ENCODE measurements at places on chromosomes 2 and 18. TPM values are rescaled to one million over a fixed set of nuclear protein-coding genes. Genes with fewer than 3 reads are reported as not detected.

- H3K27ac ChIP-seq, result no peak overlapping the region
- H3K27me3 ChIP-seq, result no peaks in the 10 kb centered on the region
- no peak overlapping the region for H3K4me3 ChIP-seq
Observed at GRCh38 chr2:67559156-67559555, 162.0 kb downstream of the ETAA1 start.

DNA sequence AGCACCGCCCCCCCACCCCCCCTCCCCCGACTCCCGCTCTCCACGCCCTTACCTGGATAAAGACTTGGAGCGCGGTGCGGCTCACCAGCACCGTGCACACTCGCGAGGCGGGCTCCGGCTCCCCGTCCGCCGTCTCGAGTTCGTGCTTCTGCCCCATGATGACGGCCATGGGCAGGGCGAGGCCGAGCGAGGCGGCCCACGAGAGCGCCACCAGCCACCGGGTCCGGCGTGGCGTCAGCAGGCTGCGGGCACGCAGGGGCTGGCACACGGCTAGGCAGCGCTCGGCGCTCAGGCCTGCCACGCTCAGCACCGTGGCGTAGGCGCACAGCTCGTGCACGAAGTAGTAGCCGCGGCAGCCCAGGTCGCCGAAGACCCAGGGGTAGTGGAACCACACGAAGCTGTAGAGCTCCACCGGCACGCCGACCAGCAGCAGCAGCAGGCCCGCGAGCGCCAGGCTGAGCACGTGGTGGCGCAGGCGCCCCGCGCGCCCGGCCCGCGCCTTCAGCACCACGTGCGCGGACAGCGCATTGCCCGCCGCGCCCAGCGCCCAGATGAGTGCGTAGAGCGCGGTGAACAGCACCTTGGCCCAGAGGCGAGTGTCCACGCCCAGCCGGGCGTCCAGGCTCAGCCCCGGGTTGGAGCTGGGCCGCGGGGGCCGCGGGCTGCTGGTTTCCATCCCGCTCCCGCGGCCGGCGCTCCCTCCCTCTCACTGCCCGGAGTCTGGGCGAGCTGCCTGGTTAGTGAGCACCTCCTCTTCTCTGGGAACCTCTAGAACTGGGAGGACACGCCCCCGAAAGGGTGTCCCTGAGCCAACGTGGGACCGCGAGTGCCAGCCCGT, at the start of gene NTSR2:
NTSR2 (minus strand) TSS at position 742 of the 838 bp plus-strand sequence; CDS start at position 676, 66 bp downstream.
- H3K36me3 ChIP-seq, result no peaks in the 10 kb centered on the region
- no peaks in the 10 kb centered on the region for H3K27me3 ChIP-seq
- H3K27ac ChIP-seq, result no peak within 1 kb of the TSS
- no peak within 1 kb of the TSS for H3K4me3 ChIP-seq

DNA sequence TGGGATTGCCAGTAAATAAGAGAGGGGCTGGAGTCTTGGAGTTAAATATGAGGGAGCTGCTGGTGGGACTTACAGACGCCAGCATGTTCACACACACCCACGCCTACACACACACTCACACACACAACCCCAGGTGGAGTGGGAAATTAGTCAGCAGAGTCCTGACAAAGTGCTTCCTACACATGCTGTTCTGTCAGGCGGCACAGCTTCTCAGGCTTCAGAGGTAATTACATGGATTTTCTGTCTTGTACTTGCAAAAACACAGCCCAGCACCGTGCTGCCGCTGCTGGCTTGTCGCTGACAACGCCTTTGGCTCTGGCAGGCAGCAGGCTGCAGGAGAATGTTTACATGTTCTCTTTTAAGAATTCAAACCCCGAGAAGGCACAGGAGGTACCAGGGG, 1186.3 kb upstream of the CELF4 start:
- no peak overlapping the region for H3K27ac ChIP-seq
- DNase-seq, result no peak
- no peaks in the 10 kb centered on the region for H3K36me3 ChIP-seq
- no peaks in the 10 kb centered on the region for H3K27me3 ChIP-seq
- H3K4me1 ChIP-seq, result no peaks in the 10 kb centered on the region

GRCh38 chr2:36459725-36460137, 104.2 kb downstream of the CRIM1 start:
- no peak overlapping the region for H3K4me3 ChIP-seq
- no peak overlapping the region for H3K27ac ChIP-seq
- H3K4me1 ChIP-seq, result peaks cover 14% of the 10 kb centered on the region
- peaks cover 5% of the 10 kb centered on the region for H3K36me3 ChIP-seq
- DNase-seq, result no peak
- H3K27me3 ChIP-seq, result no peaks in the 10 kb centered on the region

DNA sequence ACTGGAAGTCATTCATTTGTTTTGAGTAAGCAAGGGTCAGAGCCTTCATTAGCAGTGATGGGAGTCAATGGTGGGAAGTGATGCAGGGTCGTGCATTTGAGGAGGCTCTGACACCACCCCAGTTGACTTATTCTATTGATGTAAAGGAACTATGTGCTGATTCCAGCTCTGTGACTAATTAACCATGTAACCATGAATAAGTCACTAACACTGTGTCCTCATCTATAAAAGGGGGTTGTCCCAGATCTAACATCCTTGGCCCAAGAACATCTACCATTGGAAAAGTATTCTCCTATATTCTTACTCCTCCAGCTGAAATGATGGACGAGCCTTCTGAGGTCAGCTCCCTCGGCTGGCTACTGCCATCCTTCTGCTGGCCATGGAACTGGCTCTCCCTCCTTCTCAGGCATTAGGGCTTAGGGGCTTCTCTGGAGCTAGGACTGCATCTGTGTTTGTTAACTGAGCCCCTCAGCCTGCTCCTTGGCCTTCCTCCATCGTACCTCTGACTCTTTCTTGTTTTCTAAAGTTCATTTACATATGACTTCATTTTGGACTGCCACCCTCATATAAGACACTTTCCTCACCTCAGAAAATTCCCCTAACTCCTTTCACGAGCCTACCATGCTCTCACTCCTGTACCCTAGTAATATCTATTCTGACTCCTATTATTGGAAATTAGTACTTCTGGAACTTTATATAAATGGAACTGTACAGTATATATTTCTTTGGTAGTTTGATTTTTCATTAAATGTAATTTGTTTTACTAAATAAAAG, 115.5 kb downstream of the KCTD1 start:
- no peak for DNase-seq
- H3K27me3 ChIP-seq, result no peaks in the 10 kb centered on the region
- no peaks in the 10 kb centered on the region for H3K36me3 ChIP-seq
- no peak overlapping the region for H3K27ac ChIP-seq
- H3K4me1 ChIP-seq, result no peaks in the 10 kb centered on the region

GRCh38 chr2:218266316-218266979, 3.5 kb downstream of the AAMP start:
- no peak overlapping the region for H3K27ac ChIP-seq
- peak; percentile 45 for DNase-seq
- no peak overlapping the region for H3K4me3 ChIP-seq
- no peaks in the 10 kb centered on the region for H3K4me1 ChIP-seq
- H3K36me3 ChIP-seq, result no peaks in the 10 kb centered on the region

- H3K27ac ChIP-seq, result no peak overlapping the region
- H3K4me3 ChIP-seq, result no peak overlapping the region
- no peak for DNase-seq
- no peaks in the 10 kb centered on the region for H3K36me3 ChIP-seq
Observed at GRCh38 chr18:61096226-61096625, 237.0 kb upstream of the CDH20 start.

DNA sequence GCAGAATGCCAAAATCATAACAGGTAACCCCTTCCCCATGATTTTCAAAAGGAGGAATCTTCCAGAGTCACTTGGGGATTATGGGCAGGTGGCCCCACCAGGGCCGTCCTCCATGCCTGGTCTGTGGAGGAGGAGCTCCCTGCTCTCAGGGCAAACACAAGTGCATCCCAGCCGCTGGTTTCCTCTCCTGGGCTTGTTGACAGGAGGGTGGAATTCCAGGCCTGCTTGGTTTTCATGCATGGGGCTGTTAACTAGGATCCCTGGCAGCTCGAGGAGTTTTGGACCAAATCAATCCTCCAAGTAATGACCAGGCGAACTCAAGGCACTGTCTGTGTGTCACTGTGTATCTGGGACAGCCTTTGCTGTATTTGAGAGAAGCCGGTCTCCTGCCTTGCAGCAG, 45.3 kb downstream of the FOSL2 start:
- H3K4me3 ChIP-seq, result no peak overlapping the region
- no peak overlapping the region for H3K27ac ChIP-seq
- no peaks in the 10 kb centered on the region for H3K4me1 ChIP-seq
- no peaks in the 10 kb centered on the region for H3K27me3 ChIP-seq
- no peak for DNase-seq
- H3K36me3 ChIP-seq, result no peaks in the 10 kb centered on the region

DNA sequence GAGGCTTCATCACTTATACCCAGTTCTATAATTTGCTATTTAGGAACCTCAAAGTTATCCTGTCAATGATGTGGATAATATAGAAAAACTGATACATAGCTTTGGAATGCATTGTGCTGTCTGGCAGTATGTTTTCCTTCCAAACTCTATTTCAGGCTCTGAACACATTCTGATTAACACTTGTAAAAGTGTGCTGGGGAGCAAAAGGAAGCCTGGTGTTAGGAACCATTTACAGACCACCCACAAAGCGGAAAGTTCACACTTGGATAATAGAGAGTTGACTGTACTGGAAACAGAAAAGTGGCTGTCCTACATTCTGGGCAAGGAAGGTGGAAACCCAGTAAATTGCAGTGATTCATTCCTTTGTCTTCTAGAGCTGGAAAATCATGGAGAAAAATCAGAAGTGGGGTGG, 114.5 kb upstream of the ZFP36L2 start:
- no peak overlapping the region for H3K4me3 ChIP-seq
- DNase-seq, result no peak
- peaks cover 14% of the 10 kb centered on the region for H3K4me1 ChIP-seq
- H3K36me3 ChIP-seq, result no peaks in the 10 kb centered on the region

- H3K27ac ChIP-seq, result no peak overlapping the region
- H3K27me3 ChIP-seq, result no peaks in the 10 kb centered on the region
- H3K4me3 ChIP-seq, result no peak overlapping the region
- no peaks in the 10 kb centered on the region for H3K4me1 ChIP-seq
Observed at GRCh38 chr2:157319795-157320194, 5.8 kb downstream of the ERMN start.

DNA sequence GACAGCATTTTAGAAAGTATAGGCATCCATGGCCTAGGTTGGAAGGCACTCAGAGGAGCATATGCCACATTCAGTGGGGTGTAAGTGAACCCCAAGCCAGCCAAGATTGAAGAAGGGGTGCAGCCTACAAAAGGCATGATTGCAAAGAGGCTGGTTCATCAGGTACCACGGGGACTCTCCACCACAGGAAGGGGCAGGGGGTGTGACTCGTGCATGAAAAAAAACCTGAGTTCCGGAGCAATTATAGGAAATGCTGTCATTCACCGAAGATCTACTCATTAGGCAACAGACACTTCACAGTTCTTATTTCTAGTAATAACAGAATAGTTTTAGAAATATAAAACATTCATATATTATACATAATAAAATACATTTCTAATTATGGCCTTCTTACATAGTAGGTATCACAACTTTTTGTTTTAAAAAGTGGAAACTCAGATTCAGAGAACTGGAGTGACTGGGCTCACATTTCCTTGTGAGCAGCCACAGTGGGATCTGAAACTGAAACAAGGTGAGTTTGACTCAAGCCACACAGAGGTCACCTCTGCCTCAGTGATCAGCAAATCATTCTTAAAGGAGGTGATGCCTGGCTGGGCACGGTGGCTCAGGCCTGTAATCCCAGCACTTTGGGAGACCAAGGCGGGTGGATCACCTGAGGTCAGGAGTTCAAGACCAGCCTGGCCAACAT, 188.4 kb upstream of the GYPC start:
- no peaks in the 10 kb centered on the region for H3K36me3 ChIP-seq
- H3K27me3 ChIP-seq, result no peaks in the 10 kb centered on the region
- H3K4me1 ChIP-seq, result no peaks in the 10 kb centered on the region
- H3K4me3 ChIP-seq, result no peak overlapping the region
- no peak overlapping the region for H3K27ac ChIP-seq
- no peak for DNase-seq

DNA sequence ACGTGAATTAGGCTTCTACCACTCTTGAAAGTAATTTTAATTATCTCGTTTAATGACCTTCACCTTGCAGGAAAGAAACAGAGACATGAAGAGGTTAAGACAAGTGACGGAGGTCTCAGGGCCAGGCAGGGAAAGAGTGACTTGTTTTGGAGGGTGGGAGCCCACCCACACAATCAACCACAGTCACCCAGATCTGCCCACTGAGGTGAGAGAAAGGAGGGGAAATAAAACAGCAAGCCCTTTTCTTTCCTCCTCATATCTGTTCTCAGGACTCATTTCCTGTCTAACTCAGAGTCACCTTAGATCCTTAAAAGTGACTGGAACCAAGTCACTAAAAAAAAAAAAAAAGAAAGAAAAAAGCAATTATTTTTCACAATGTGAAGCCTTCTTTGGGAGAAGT, 26.8 kb downstream of the ATP8B1 start:
- DNase-seq, result no peak
- H3K36me3 ChIP-seq, result no peaks in the 10 kb centered on the region

- H3K36me3 ChIP-seq, result no peaks in the 10 kb centered on the region
- H3K4me3 ChIP-seq, result no peak overlapping the region
- no peaks in the 10 kb centered on the region for H3K27me3 ChIP-seq
- H3K27ac ChIP-seq, result no peak overlapping the region
- H3K4me1 ChIP-seq, result peaks cover under 1% of the 10 kb centered on the region
Observed at GRCh38 chr2:134395779-134396178, 141.9 kb downstream of the MGAT5 start.

GRCh38 chr2:18311420-18312195, 248.8 kb downstream of the RDH14 start:
- H3K36me3 ChIP-seq, result no peaks in the 10 kb centered on the region
- no peak for DNase-seq
- no peaks in the 10 kb centered on the region for H3K27me3 ChIP-seq

DNA sequence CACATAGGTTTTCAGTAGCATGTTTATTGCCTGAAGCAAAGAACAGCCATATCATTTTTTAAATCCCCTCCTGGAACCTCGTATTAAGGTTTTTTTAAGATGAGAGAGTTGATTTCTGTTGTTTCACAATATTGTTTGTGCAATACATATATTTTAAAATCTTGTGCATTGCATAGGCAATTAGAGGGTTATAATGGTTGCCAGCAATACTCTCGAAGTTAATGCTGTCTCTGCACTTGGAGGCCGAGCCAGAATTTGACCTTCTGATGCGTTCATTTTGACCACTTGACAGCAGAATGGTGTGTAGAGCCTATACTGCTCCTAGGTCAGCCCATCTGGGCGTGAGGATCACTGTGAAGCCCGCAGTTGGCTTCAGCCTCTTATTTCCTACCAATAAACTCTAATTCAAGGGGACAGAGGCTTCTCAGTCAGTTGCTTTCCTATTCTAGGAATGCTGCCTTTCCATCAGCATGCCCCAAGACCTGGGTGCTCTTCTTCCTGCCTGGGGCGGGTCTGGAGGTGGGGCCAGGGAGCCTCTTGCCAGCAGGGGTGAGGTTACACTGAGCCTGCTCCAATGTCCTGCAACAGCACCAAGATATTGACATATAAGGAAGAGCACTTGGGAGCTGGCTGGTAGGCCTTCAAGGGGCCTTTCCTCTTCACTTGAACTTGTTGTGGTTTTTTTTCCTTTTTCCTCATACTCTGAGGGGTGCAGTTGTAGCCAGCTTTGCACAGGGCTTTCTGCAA, 91.4 kb upstream of the BCL2L11 start:
- no peaks in the 10 kb centered on the region for H3K27me3 ChIP-seq
- no peak for DNase-seq
- no peaks in the 10 kb centered on the region for H3K36me3 ChIP-seq
- no peaks in the 10 kb centered on the region for H3K4me1 ChIP-seq
- no peak overlapping the region for H3K4me3 ChIP-seq

CAVIN2 gene
- total RNA-seq, result 37.8 TPM

SP140L gene
- 13.9 TPM for total RNA-seq

PSMA8 gene
- total RNA-seq, result not detected

SERPINB13 gene
- total RNA-seq, result not detected

ZSWIM2 gene
- not detected for total RNA-seq

G6PC2 gene
- total RNA-seq, result 0.23 TPM

PRSS56 gene
- total RNA-seq, result not detected

MYL1 gene
- total RNA-seq, result not detected

Measured in aorta (tissue), 5 donors.